ENCODE measurements at places on chromosomes 5 and 9.

DNA sequence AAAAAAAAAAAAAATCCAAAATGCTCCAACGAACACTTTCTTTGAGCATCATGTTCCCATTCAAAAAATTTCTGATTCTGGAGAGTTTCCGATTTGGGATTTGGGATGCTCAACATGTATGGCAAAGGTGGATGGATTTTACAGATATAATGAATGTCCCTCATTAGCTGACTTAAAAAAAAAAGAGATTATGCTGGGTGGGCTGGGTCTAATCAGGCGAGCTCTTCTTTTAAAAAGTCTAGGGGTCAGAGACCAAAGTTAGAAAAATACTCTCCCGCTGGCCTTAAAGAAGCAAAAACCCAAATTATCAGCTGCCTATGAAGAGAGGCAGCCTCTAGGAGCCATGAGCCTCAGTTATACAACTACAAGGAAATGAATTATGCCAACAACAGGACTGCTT is 15.2 kb upstream of the CTNNAL1 start:
- no peak for DNase-seq

DNA sequence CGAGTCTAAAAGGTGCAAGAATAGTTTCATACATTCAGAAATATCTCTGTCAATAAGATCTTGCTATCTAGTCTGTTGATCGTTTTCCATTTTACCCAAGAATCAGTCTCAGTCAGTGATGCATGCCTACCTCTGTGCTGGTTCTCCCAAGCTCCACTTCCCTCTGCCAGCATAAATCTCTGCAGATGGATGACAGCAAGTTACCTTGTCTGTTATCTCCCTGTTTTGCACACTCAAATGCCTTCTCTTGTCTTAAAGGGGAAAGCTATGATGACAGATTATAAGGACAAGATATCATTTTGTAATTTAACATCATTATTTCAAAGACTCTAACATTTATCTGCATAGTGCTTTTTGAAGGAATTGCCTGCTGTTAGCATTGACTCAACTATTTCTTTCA is 802.1 kb upstream of the SEMA6A start:
- DNase-seq = no peak

DNA sequence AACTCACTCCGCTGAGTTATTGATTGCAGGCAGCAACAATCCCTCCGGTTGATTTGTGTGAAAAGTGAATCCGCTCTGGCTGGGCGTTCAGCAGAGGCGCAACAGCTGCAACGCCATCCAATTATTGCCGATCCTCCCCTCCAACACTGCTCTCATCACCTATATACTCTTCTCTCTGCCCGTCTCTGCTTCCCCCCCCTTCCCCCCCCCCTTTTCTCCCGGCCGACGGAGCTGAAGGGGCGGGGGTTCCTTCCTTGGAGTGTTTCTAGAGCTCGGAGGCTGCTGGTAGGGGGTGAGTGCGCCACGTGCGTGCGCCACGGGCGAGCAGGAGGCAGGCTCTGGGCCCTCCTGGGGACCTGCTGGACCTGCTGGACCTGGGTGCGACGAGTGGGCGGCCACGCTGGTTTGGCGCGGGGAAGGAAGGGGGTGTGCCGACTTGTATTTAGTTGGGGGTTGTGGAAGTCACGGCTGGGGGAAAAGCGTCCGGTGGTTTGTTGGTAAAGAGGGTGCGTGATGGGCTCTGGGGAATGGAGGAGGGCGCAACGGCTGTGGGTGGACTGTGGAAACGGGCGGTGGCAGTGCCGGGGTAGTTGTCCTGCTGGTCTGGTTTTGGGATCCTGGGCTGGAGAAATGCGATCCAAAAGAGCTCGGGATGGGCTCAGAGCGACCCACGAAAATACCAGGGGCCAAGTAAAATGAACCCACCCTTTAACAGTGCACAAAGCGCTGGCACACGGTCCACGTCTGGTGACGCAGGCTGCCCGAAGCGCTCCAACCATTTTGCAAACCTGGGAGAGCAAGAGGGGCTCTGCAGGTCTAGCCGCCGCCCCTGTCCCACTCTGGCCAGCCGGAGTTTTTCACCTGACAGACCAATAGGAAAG is 6.4 kb upstream of the MEF2C start:
- no peak for DNase-seq

DNA sequence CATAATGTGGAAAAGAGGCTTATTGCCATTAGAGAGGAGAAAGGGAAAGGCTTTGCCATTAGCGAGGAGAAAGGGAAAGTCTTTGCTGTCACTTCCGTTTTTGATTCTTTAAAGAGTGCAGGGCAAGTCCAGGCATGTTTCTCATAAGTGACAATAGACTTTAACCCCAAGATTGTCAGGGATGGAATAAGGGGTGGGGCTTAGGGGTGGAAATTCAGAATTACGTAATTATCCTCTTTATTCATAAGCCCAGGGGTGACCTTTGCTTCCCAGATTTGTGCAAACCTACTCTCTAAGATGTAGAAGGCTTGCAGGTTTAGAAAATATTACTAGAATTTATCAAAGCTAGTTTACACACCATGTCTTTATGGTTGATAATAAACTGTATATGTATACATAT is 2.3 kb upstream of the PLK2 start:
- no peak for DNase-seq

- no peak for DNase-seq
Measured at GRCh38 chr5:142626099-142626498, 59.8 kb downstream of the FGF1 start.

DNA sequence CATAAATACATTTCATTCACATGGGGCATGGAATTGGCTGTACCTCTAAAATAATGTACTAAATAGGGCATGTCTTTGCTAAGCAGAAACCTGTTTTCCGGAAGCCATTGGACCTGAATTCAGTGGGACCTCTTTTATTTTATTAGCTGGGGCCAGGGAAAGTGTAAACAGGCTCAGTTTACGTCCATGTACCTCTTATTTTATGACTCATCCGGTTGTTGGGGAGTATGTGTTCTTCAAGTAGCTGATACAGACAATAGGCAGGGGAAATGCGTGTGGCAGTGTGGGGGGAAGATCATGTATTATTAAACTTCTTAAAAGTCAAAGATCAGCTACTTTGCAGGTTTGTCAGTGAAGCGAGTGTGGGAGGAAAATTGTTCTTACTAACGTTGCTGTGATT is 1.4 kb upstream of the GDNF start:
- DNase-seq = no peak

DNA sequence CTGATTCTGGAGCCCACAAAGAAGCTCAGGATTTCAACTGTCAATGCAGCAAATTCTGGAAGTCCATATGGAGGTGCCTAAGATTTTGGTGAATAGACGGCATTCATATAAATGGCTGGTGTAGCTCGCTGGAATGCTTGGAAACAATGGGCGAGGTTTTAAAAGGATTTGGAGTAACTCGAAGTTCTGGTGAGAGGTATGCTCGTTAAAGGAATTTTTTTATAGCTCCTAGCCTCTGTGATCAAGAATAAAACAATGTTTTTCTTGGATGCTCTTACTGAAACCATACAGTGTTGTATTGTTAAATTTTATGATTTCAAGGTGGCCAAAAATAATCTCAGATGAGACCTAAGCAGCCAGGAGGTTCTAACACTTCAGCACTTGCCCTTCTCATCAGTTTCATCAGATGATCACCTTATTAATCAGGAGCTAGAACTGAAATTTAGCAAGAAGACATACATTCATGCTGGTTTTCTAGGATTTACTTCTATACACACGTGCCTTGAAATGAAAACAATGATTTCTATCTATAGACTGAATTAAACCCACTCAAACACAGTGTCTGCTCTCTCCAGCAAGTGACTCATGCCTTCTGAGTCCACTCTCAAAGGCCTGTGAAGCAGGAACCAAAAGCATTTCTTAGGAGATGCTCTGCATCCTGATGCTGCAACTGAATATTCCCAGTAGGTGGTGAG is 79.2 kb downstream of the OTULIN start:
- DNase-seq = no peak

- no peak for DNase-seq
Measured at GRCh38 chr5:41346609-41347008, 133.3 kb upstream of the C6 start.

DNA sequence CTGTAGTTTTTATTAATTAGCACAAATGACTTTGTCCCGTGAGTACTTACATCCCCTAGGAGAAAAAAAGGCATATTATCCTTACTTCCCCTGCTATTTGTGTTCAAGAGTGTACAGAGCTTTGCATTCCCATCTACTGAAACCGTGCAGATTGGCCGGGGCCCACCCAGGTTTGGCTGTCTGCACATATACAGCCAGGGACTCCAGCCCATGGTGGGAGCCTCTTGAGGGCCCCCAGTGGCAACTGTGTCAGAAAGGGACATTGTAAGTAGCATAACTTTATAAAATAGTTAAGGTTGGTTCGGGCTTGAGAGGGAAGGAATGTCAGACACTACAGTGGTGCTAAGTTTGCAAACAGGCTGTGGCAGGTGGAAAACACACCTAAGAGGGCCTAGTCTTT is 24.7 kb downstream of the PHF2 start:
- DNase-seq = no peak

- DNase-seq = no peak
Measured at GRCh38 chr9:36748322-36748899, 175.7 kb downstream of the MELK start.

DNA sequence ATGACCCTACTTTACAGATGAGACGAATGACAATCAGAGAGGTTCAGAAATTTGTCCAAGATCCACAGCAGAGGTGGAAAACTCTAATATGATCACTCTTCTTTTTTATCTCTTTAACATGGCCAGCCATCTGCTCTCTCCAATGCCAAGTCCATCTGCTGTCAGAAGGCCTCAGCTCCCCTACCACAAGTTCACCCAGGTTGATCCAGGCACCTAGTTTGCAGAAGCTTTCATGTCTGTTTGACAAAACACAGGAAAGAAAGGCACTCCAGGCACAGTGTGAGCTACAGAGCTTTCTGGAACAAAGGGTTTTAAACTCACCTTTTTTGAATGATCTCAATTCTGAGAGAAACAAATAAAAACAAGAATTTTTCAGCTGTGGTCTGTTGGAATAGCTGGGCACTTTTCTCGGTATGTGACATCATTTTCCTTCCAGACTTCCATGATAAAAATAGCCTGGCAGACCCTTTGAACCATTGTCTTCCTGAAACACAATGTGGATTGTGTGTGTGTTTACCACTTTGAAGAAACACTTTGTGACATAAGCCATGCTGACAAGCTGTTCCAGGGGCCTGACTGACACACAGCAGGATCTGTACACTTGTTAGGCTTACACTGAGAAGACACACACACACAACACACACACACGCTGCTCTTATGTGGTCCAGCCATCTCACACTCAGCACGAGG is 214.3 kb downstream of the AGTPBP1 start:
- DNase-seq = no peak

GRCh38 chr5:26295541-26295940 is 742.8 kb downstream of the CDH9 start:
- no peak for DNase-seq

DNA sequence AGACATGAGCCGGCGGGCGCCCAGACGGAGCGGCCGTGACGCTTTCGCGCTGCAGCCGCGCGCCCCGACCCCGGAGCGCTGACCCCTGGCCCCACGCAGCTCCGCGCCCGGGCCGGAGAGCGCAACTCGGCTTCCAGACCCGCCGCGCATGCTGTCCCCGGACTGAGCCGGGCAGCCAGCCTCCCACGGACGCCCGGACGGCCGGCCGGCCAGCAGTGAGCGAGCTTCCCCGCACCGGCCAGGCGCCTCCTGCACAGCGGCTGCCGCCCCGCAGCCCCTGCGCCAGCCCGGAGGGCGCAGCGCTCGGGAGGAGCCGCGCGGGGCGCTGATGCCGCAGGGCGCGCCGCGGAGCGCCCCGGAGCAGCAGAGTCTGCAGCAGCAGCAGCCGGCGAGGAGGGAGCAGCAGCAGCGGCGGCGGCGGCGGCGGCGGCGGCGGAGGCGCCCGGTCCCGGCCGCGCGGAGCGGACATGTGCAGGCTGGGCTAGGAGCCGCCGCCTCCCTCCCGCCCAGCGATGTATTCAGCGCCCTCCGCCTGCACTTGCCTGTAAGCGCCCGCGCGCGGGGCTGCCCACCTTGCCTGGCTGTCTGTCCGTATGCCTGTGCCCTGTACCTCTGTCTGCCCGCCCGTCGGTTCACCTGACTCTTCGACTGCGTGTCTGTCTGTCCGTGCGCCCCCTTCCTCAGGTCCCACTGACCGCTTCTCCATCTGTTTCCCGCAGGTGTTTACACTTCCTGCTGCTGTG is 412 bp downstream of the FGF18 start:
- DNase-seq = no peak

- DNase-seq = no peak
Measured at GRCh38 chr9:1031951-1032601, 18.1 kb upstream of the DMRT2 start.

DNA sequence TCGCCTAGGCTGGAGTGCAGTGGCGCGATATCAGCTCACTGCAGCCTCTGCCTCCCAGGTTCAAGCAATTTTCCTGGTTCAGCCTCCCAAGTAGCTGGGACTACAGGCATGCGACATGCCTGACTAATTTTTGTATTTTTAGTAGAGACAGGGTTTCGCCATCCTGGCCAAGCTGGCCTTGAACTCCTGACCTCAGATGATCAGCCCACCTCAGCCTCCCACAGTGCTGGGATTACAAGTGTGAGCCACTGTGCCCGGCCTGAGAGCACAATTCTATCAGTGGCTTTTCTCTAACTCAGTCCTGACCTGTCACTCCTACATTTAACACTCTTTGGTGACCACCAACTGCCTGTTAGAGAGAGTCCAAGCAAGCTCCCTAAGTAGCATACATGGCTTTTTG is 82.7 kb upstream of the SPOCK1 start:
- DNase-seq = no peak

- DNase-seq = no peak
Measured at GRCh38 chr5:122237906-122238305, 74.1 kb upstream of the SNCAIP start.

GRCh38 chr5:100826133-100826532 is 76.9 kb downstream of the ST8SIA4 start:
- no peak for DNase-seq

GRCh38 chr9:114591849-114592248 is 4.3 kb downstream of the ATP6V1G1 start:
- no peak for DNase-seq

DNA sequence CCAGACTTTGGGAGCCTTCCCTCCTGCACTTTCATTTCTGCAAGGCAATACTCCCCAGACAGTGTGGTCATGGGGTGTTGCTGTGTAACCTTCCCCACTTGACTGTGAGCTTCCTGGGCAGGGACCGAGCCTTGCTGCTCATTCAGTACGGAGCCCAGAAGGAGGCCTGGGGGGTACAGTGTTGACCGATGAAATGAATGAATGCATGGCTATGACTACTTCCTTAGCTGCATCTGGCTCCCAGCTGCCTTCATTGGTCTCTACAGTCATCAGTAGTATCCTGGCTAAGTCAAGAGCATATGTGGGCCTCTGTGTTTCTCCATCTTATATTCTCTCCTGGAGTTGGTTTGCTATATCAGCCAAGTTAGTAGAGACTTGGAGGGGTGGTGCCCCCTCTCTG is 9.9 kb downstream of the FRMPD1 start:
- no peak for DNase-seq
